ENCODE measurements at places on chromosomes 2 and 18. TPM values are rescaled to one million over a fixed set of nuclear protein-coding genes. Genes with fewer than 3 reads are reported as not detected.

DNA sequence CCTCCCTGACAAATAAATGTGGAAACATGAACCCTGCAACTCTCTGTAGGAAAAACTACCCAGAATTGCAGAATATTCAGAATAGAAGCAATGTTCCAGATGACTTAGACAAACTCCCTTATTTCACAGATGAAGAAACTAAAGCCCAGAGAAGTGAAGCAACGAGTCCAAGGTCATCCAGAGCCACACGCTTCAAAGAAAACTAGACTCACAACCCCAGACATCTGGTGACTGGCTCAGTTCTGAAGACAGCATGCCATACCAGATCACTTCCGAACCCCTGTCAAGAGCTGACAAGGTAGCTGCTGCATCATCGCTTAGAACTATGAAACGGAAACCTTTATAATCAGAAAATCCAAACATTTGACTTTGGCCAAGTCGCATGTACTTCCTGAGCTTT lies 101.3 kb downstream of the PID1 start:
- DNase-seq: no peak

- no peak for DNase-seq
Observed at GRCh38 chr2:202094426-202094986, 21.5 kb downstream of the KIAA2012 start.

GRCh38 chr2:27376151-27376865 lies 4.2 kb downstream of the ZNF513 start:
- no peak for DNase-seq

GRCh38 chr18:57802213-57803102 lies 657 bp downstream of the ATP8B1 start:
- no peak for DNase-seq

- DNase-seq: no peak
Observed at GRCh38 chr2:196088203-196088602, 19.6 kb upstream of the DNAH7 start.

- no peak for DNase-seq
Observed at GRCh38 chr2:201847481-201847880, 41.1 kb downstream of the CDK15 start.

DNA sequence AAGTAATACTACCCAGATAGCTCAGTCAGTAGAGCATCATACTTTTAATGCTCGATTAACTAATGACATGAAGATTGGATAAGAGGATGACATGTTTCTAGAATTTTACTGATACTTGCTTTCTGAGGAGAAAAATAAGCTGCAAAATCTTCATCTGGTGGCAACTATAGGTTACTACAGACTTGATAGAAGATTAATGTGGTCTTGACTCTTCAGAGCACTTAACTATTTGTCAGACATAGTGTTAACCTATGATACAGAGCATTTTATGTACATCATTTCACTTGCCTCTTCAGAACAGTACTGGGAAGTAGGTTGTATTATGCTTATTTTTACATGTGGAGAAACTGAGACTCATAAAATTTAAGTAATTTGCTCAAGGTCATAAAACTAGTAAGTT lies 83.9 kb downstream of the UBR3 start:
- DNase-seq: no peak

DNA sequence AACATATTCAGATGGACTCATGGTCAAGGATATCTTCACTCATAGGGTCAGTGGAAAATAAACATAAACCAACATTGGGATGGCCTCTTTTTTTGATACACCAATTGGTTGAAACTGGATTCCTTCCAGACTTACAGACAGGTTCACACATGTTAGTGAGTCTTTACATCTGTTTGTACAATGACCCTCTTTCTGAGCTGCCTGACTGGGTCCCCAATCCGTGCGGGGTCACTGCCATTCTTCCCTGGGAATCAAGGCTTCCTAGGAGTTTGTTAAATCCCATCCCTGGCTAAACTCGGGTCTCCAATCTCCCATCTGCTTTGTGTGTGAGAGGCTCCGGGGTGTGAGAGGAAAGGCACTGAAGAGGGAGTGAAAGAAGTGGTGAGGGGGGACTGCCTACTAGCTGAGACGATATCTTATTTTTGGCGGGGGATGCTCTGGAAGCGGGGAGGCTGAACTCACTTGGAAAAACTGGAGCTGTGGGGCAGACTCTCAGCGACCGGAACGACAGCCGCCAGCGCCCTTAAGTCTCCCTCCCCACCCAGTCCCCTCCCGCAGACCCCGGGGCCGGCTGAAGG lies 487 bp downstream of the STARD6 start:
- peak; percentile 27 for DNase-seq

- no peak for DNase-seq
Observed at GRCh38 chr2:29017716-29018435, 36.8 kb downstream of the TOGARAM2 start.

GRCh38 chr2:73640511-73640911 lies 1.7 kb downstream of the NAT8 start:
- no peak for DNase-seq

DNA sequence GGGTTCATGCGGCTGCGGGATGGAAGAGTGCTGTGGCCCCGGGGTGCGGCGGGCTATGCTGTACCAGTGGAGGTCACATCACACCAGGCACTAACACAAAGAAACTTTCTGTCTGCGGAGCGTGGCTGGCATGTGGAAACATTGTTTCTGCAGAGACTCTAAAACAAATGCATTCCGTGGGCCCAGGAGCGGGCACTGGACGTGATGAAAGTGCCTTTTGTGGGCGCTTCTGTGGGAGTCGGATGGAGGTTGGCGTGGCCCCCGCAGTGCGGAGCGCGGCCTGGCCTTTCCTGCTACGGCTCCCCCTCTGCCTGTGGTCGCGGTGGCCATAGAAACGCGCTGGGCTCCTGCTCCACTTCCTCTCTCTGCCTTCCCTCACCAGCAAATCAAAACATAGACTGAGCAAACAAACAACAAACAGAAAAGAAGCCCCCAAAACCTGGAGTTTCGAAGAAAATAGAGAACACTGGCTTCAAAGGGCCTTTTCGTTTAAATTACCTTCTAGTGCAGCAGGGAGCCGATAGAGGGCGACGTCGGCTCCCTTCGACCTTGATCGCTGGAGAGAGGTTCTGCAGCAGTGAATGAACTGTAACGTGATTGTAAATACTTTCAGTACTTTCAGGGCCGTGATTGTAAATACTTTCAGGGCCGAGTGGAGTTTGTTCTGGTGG lies 51.4 kb downstream of the KIF5C start:
- DNase-seq: peak; percentile 33

DNA sequence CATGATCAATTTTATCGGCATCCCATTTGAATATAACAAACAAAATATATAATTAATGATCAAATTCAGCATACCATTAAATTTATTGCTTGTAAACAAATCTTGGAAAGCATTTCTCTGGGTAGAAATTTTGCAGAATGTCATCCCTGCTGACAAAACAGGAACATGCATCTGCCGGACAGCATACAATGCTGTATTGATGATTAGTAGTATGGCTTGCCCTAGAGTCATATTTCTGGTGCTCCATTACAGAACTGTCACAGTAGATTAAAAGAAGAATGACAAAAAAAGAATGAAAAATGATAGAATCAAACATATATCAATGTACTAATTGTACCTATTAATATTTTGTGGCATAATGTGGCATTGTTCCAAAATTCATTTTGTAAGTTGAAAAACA lies 98.0 kb downstream of the NXPH2 start:
- no peak for DNase-seq

- no peak for DNase-seq
Observed at GRCh38 chr2:211664321-211664720, 874.3 kb downstream of the ERBB4 start.

- DNase-seq: no peak
Observed at GRCh38 chr2:113182471-113183260, 8.9 kb downstream of the PSD4 start.

EML6 gene
- polyA plus RNA-seq: 12.7 TPM

ARHGEF4 gene
- polyA plus RNA-seq: 7.5 TPM

IL36A gene
- not detected for polyA plus RNA-seq

SERPINB11 gene
- polyA plus RNA-seq: not detected

CCDC141 gene
- polyA plus RNA-seq: 0.83 TPM

C2orf72 gene
- 3.2 TPM for polyA plus RNA-seq

EVA1A gene
- 12.3 TPM for polyA plus RNA-seq

POTEI gene
- polyA plus RNA-seq: 0.14 TPM

HOXD1 gene
- polyA plus RNA-seq: 6.9 TPM

ALK gene
- 0.31 TPM for polyA plus RNA-seq

DSG1 gene
- 0.11 TPM for polyA plus RNA-seq
